ENCODE measurements at places on chromosomes 6 and 20.

- no peak for DNase-seq
Observed at GRCh38 chr6:169215201-169215681, 38.4 kb downstream of the THBS2 start.

- no peak for DNase-seq
Observed at GRCh38 chr20:5173751-5174150, 46.9 kb downstream of the CDS2 start.

- DNase-seq: no peak
Observed at GRCh38 chr6:34152806-34153520, 7.1 kb upstream of the GRM4 start.

DNA sequence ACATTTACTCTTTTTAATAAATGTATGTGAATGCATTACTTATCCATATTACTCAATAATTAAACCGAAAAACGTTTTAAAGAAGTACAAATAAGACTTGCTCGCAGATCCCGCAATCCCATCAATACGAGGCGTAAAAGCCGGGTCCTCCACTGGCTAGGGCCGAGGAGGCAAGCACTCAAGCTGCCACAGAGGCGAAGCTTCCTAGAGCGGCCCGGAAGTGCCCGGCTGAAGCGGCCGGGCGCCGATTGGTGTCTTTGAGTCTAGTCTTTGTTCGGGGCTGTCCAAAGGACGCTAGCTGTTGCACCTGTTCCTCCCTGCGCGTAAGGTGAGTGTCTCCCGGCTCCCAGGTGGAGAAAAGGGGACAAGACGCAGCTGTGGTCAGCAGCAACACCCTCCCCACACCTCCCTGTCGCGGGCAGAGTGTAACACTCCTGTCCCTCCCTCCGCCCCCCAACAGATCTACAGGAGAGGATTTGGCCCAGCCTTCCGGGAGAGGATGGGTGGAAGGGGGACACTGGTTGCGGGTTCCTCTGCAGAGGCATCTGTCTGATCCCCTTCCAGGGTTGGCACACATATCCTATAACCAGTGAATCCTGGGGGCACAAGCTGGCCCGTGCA, at the start of gene ZSCAN16:
TSS of gene ZSCAN16 (plus strand) at position 260 of the 621 bp plus-strand sequence. CDS start 835 bp downstream, outside the sequence.
- DNase-seq: no peak

DNA sequence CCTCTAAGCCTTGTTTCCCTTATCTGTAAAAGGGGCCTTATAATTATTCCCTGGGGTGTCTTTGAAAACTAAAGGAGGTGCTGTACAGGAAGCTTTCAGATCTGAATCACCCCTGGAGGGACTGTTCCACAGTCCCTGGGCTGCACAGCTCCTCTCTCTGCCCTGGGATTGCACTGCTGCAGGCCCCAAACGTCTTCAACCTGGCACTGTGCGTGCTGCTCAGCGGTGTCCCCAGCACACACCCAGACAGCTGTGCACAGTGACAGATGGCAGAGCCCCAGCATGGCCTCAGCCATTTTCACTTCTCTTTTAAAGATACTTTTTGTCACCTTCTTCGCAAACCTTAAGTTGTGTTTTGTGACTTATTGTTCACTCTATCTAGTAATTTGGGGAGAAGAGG, 50.7 kb upstream of the INSM1 start:
- no peak for DNase-seq

GRCh38 chr20:60136645-60137401, 178.6 kb downstream of the CDH26 start:
- no peak for DNase-seq

DNA sequence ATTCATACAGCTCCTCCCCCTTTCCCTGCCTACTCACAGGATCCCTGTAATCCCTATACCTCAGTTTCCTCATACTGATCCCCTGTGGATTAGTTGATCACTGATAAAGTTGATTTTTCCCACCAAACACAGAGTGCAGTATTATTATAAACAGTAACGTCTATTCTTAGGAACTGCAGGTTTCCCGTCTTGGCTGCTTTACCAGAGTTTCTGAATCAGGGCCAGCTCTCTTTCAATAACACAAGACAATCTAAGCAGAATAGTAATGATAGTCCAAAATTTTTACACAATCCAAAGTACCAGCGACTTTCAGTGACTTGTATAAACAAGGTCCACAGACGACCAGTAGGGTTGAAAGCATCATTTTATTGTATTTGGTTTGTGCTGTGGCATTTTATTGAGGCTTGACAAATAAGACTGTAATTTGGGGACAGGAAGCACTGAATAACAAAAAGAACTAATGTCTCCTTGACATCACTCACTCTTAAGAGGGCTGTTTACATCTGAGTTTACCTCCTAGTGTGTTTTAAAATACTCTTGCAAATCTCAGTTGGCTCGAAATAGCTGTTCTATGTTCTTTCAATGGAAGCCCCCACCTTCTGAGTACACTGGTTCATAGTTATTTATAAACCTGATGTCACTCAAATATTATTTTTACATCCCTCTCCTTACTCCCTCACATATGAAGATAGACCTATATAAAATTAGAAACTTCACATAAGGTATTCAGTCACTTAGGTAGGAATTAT, 6.1 kb upstream of the JARID2 start:
- no peak for DNase-seq

- DNase-seq: no peak
Observed at GRCh38 chr6:1917626-1918371, 308.1 kb downstream of the FOXC1 start.

DNA sequence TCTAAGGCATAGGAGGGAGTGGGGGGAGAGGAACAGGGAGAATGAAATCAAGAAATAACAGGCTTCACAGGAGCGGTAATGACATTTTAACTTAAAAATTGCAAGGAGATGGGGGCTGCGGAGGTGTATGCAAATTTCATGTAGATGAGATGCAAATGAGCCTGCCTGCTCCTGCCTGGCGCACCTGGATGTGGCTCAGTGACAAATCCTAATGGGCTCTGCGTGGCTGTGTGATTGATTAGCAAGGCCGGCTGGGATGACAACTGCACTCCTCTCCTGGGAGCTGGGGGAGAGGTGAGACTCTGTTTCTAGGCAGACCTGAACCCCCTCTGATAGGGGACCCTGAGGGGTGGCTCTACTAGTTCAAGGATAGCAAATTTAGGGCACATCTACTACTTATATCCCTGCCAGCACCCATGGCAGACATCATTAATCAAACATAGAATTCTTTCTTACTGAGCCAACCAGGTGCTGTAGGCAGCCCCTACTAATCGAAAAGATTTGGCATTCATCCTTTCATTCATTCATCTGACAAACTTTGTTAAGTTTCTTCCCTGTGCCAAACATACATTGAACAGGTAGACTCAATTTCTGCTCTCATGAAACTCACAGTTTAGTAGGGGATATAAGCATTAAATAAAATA, 38.4 kb upstream of the TGM2 start:
- no peak for DNase-seq

GRCh38 chr6:11755725-11756124, 22.9 kb downstream of the ADTRP start:
- DNase-seq: no peak

DNA sequence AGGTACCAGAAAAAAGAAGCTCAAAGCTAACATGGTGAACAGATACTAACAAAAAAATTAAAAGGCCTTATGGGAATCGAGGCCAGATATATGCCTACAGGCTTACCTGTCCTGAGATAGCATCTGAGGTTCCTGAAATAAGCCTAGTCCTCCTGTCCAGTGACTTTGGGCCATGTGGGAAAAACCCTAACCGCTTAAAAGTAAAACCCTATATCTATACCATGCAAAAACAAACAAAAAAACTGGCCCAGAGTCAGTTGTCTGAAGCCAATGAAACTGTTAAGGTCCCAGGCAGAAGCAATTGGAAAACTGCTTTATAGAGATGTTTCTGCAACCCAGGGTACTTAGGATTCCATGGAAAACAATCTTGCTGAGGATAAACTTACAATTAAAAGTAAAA, 122.9 kb downstream of the HIVEP1 start:
- no peak for DNase-seq

DNA sequence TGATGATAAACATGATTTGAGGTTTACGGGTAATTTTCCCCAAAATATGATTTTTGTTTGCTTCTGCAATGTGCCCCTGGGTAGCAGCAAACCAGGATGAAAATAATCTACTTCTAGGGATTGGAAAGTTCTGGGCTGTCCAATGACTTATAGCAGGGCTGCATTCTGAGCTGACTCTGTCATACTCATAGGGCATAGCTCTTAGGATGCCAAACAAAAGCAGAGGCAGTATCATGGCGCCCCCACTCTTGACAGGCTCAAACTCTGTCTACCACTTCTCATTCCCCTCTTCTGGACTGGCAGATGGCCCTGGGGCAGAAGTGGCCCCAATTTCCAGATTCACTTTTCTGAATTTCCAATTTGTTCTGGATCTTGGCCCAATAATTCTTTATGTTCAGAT, 10.3 kb downstream of the SERPINB1 start:
- DNase-seq: no peak

GRCh38 chr6:130697271-130697994, 129.8 kb upstream of the SMLR1 start:
- no peak for DNase-seq

- DNase-seq: no peak
Observed at GRCh38 chr20:20608641-20609040, 103.8 kb downstream of the RALGAPA2 start.

GRCh38 chr20:60211618-60212463, 253.6 kb downstream of the CDH26 start:
- DNase-seq: no peak

- DNase-seq: no peak
Observed at GRCh38 chr20:8587810-8588209, 455.7 kb downstream of the PLCB1 start.

- no peak for DNase-seq
Observed at GRCh38 chr20:63968136-63968927, 1.4 kb downstream of the ZNF512B start.

GRCh38 chr6:156645097-156645496, 132.1 kb upstream of the ARID1B start:
- no peak for DNase-seq

DNA sequence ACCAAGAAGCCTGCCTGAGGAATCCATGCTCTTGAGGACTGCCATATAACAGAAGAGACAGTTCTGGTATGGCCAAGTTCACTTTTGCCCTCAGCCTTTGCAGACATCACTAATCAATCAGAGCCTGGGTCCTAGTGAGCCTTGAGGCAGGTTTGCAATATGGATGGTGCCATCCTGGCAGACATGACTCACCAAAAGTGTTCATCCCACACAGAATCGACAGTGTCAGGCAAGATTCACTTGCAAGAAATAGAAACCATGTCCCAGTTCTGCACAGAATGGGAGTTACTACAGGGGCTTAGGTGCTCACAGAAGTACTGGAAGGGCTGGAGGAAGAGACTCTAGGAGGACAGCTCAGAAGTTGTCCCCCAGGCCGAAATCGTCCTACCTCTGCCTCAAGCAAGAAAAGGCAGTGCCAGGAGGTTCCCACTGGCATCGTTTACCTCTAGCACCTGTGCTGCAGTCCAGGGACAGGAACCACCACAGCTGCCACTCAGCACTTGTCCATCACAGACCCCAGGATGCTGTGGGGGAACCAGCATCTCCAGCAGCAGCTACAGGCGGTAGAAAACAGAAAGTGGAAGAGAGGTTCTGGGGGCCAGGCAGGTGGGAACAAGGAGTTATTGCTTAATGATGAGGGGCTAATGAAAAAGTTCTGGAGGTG, 42.6 kb upstream of the PHACTR3 start:
- DNase-seq: no peak

DNA sequence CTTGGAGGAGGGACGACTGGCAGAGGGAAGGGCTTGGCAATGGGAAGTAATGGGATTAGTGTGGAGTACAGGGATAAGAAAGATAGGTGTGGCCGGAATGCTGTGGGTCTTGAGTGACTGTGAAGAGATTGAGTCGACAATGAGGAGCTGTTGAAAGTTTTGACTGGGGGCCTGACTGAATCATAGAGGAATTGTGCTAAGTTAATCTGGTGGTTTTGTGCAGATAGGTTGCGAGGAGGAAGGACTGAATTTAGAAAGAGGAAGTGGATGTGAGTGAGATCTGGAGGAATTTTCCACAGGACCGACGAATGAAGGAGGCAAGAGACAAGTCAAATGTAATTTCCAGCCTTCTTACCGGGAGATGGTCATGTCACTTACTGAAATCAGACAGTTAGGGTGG, 143.9 kb upstream of the RALGAPA2 start:
- no peak for DNase-seq

GRCh38 chr20:36249450-36249849, 13.2 kb downstream of the AAR2 start:
- no peak for DNase-seq

- DNase-seq: no peak
Observed at GRCh38 chr6:165223101-165223500, 86.3 kb downstream of the C6orf118 start.

DNA sequence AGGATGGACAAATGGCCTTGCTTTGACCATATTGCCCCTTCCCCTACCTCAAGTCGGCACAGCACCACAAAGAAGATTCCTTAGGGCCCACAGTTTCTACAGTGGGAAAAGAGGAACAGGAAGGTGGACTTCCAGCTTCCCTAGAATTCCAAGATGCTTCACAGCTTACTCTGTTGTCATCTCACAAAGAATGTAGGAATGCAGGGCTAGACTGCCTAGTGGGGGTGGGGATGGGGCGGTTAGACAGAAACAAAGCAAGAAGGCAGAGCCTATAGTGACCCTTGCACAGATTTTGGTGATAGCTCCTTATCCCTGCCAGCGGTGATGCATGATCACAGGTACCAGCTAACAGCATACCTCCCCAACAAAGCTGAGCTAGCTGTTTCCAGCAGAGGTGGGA, 607.6 kb upstream of the MAN1A1 start:
- no peak for DNase-seq

DNA sequence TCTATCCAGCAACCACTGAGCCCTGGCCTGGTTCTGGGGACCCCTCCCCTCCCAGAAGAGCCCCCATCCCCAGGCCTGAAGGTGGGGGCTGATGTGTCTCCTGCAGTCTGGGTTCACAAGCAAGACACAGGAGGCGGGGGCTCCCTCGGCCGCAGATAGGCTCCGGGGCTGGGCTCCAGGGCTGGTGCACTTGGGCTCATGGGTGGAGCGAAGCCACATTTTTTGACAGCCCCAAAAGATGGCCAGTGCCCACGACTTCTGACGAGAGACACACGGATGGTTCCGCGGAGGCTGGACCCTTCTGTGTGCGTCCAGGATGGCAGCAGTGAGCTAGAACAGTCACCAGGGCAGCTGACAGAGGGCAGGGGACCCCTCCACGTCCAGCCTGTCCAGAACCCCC, 57.1 kb upstream of the GATA5 start:
- no peak for DNase-seq

GRCh38 chr6:164982389-164982788, 327.0 kb downstream of the C6orf118 start:
- no peak for DNase-seq

GRCh38 chr6:33761922-33762629, 15.4 kb upstream of the IP6K3 start:
- DNase-seq: no peak
